AG04449 (cell line): ENCODE measurements at places on chromosomes 3 and 15.

DNA sequence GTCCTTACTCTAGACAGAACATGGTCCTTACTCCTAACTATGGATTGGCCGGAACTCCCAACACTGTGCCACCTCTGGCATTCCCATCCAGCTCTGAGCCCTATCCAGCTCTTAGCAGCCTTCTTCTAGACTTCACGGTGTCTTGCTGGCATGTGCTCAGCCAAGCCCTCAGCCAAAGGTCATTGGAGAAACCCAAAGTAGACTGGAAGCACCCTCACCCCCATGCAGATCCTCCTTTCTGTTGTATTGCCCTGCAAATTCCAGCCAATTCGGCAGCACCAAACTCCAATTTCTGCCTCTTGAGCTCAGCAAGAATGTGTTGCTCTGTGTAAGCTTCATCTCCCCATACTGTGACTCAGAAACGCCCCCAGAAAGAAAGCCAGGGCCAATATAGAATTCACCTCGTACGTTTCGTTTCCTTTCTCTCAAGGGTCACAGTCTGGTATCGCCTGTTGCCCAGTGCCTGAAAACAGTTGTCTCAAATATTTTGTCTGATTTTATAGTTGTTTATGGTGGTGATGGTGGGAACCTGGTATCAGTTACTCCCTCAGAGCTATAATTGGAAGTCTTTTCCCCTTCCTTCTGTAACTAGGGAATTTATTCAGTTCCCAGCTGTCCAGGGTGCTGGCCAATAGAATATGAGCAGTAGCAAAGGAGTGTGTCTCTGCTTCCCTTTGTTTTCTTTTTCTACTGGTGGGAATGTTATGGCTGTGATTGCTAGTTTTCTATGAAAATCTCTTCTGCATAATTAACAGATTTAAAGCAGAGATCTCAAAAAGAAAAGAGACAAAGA, 28.4 kb upstream of the EPHB3 start:
- DNase-seq, result no peak

- DNase-seq, result no peak
Observed at GRCh38 chr3:138384976-138385375, 36.6 kb downstream of the MRAS start.

DNA sequence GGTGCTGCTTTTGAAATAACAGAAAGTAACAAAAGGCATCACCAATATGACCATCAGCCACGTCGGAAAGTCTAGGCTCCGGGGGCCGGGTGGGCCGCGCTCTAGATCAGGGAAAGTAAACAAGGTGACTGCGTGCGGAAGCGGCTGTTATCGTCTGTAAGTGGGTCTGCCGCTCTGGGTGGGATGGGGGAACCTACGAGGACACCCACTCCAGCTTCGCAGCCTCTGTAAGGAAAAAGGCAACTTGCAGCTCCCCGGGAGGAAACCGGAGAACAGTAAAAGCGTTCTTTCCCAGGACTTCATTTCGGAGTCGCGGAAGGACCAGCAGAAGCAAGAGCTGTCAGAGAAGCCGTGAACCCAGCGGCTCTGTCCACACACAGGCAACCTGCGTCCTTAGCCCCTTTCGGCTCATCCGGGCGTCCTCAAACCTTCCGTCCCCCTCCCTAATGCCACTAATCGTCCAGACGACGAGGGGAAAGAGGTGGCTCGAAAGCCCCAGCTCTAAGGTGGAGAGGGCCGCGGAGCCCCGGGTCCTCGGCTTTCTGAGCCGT, 461 bp downstream of the XRN1 start:
- no peak for DNase-seq

GRCh38 chr3:173588556-173588955, 191.0 kb downstream of the NLGN1 start:
- no peak for DNase-seq

DNA sequence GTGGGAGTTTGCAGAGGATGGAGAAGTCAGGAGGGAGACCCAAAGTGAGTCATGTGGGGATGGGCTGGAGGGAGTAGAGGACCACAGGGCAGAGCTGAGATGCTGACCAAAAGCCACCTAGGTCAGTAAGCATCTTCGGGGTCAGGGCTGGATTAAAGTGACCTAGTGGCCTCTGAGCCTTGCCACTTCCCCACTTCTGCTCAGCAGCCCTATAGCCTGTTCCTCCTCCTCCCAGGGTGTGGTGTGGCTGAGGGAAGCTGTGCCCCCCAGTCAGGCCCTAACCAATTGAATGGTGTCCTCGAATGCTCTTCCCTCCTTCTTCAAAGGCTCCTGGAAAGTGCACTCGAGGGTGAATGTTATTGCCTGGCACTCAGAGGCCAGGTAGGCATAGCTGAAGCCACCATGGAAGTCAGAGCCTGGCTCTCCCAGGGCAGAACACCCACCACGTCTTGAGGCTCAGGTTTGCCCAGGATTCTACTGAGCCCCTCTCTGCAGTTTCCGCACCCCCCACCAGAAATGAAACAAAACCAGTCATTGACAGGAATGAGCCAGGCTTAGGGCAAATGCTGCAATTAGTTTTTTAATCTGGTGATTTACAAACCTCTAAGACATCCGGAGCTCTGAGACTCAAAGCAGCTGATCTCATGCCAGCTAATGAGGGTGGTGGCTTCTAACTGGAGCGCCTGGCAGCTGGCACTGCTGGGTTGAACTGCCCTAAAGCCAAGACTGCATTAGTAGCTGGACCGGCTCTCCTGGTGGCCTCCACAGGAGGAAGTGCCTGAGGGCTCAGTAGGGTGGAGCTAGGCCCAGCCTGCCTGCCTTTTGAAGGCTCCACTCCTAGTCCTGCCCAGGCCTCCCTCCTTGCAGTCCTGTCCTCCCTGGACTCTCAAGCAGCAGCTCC, 26.0 kb upstream of the VIPR1 start:
- DNase-seq, result no peak

DNA sequence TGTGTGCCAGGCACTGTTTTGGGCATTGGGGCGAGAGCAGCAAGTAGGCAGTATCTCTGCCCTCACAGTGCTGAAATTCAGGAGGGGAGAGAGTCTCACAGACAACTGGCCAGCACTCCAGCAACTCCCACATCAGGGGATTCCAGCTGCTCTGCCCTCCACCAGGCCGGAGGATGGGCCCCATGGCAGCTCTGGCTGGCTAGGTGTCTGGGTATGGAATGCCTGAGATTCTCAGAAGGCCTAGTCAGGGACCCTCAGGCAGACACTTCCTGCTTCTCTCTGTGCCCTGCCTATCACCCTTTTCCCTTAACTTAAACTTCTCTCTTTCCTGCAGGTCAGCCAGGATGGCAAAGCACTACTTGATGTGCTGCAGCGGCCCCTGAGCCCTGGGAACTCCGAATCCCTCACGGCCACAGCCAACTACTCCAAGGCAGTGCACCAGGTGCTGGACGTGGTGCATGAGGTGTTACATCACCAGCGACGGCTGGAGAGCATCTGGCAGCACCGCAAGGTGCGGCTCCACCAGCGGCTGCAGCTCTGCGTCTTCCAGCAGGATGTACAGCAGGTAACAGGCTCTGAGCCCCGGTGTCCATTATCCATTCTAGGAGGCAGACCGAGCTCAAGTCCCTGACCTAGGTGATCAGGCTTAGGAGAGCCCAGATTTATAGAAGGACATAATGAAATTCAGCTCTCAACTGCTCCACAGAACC, 342.2 kb upstream of the ROPN1 start:
- DNase-seq, result no peak

DNA sequence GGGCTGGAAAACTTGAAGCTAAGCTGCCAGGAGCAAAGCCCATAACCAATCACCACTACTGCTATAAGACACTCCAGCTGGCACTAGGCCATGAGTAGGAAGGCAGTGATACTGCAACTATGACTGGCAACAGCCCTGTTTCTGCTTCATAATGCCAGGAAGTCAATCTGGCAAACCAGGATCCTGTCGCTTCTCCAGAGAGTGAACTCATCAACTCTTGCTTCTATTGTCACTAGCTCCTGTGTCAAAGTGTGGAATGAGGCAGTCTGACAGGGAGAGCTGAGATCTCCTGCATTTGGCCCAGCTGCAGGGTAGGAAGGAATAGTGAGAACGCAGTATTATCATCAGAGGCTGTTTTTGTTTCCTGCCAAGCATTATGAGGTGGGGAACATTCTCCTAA, 105.3 kb downstream of the CTNNB1 start:
- no peak for DNase-seq

- no peak for DNase-seq
Observed at GRCh38 chr3:197516517-197516889, 39.3 kb downstream of the BDH1 start.

DNA sequence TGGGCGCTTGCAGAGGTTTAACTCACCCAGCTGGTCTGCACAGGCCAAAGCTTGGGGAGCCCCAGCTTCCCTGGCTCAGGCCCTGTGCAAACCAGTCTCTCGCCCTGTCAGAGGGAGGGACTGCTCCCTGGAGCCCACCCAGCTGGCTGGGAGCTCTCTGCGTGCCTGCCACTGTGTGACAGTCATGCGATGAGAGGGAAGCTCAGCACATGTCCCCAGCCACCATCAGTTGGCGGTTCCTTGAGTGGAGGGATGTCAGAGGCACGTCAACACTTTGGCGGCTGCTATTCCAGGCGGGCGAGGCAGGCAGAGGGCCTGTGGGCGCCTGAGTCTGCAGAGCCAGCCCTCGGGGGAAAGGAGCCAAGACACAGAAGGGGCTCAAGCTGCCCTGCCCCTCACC, 324.6 kb downstream of the UACA start:
- no peak for DNase-seq

DNA sequence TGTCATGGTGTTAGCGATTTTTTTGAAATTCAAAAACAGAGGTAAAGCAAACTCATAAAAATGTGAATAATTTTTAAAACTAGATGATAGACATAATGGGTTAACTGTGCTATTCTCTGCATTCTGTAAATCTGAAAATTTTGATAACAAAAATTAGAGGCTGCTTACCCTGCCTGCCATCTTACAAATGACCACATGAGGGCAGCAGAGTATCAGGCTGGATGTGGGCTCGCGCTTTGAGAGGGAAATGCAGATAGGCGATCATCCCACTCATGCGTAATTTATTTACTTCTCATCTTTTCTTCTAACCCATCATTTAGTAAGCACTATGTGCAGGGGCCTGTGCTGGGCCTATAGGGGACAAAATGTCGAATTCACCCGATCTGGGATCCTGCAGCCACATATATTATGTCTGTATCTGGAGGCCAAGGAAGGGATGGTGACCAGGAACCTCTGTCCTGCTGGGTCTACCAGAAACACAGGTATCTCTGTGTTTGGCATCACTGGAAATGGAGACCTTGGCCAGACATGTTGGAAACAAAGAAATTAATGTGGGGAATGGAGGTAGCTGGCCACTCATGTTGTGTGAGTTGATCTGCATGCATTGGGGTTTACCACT, 7.8 kb upstream of the RAD18 start:
- no peak for DNase-seq

DNA sequence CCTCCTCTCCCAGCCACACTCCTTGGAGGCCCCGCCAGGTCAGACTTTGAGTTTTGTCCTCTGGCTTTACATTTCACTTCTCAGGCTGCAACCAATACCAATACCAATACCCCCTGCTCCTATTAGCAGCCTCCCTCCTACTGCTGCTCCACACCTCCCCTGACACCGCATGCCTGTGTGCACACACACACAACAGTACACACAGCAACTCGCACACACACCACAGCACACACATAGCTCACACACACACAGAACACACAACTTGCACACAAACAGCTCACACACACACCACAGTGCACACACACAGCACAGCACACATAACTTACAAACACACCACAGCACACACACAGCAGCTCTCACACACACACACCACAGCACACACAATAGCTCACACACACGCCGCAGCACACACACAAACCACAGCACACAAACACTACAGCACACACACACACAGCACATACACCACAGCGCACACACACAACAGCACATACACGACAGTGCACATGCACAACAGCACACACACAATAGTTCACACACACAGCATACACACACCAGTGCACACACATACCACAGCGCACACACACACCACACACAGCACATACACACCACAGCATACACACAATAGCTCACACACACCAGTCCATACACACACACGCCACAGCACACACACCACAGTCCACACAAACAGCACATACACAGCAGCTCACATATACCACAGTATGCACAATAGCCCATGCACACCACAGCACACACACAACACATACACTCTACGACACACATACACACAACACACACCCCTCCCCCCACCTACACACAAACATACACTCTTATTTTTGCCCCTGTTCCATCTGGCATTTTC, 204.7 kb downstream of the UACA start:
- no peak for DNase-seq

- no peak for DNase-seq
Observed at GRCh38 chr3:158104431-158104921, 1.7 kb downstream of the SHOX2 start.

DNA sequence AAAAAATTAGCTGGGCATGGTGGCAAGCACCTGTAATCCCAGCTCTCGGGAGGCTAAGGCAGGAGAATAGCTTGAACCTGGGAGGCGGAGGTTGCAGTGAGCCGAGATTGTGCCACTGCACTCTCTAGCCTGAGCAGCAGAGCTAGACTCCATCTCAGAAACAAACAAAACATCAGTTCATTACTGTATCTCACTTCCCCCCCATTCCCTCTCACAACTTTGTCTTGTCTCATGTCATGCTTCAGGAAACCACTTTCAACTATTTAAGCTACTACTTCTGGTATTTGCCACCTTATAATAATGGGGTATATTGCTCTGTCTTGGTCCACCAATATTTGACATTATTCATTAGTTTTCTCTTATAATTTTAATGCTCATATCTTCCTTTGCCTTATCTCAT, 26.2 kb downstream of the PIK3CA start:
- DNase-seq, result no peak

DNA sequence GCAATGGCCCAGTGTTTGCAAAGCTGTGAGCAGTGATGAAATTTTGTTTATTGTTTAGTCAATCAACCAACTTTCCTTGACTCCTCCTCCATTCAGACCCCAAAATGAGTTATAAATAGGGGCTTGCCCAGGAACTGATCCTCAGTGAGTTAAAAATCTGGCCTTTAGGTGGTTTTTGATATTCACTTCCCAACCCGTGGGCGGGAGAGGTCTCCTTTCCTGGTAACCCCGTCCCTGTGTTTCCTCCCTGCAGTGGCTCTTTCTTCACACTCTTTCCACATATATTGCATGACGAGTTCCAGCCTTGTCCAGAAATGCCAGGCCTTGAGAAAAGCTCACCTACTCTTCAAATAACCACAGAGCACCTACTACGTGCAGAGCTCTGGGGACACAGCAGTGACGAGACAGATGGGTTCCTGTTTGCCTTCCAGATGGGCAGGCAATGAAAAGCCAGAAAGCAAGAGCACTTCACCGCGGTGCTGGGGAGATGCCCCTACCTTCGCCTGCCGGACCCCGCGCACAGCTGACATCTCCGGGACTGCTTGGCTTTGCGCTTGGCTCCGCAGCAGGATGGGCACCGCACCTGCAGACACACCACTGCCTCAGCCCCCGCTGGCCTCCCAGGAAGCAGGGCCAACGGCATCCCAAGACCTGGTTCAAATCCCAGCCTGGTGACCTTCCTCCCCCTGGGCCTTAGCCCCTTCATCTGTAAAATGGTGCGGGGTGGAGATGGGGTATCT, 17.2 kb downstream of the SSUH2 start:
- no peak for DNase-seq

GRCh38 chr3:39147711-39148434, 5.5 kb downstream of the CSRNP1 start:
- DNase-seq, result no peak
